ENCODE measurements at places on chromosomes 16 and 17.

GRCh38 chr17:77421630-77421972 is 280.8 kb downstream of the SEC14L1 start:
- DNase-seq, result no peak

DNA sequence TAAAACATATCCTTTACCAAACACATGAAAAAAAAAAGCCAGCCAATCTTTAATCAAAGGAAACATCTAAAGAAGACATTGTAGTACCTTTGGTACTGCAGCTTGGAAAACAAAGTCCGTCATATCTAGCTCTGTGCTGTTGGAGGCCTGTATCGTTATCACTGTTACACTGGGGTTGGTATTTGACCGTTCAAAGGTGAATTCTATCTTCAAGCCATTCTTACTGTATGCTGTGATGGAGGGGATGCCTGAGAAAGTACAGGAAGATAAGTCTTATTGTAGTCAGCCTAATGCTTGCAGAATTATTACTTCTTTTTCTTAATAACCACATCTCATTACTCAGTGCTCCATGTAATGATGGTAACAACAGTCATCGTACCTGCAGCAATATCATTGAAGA is 14.4 kb upstream of the PHLPP2 start:
- no peak for DNase-seq

DNA sequence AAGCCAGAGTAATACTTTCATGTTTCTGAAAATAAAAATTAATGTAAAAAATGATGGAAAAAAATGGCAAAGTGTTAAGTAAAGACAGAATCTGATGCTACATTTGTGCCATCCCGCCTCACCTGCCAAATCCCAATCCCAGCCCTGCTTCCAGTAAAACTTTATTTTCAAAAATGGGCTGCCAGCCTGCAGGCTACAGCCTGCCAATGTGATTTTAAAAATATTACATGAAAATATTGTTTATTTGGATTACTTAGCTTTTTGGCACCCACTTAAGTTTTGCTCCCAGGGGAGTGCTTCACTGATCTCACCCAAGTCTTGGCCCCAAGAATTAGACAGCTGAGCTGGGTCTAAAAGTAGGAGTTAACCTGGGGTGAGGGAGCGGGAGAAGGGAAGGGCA is 112.8 kb downstream of the C16orf78 start:
- DNase-seq, result no peak

- DNase-seq, result no peak
Measured at GRCh38 chr16:2748757-2749455, 3.5 kb upstream of the SRRM2 start.

DNA sequence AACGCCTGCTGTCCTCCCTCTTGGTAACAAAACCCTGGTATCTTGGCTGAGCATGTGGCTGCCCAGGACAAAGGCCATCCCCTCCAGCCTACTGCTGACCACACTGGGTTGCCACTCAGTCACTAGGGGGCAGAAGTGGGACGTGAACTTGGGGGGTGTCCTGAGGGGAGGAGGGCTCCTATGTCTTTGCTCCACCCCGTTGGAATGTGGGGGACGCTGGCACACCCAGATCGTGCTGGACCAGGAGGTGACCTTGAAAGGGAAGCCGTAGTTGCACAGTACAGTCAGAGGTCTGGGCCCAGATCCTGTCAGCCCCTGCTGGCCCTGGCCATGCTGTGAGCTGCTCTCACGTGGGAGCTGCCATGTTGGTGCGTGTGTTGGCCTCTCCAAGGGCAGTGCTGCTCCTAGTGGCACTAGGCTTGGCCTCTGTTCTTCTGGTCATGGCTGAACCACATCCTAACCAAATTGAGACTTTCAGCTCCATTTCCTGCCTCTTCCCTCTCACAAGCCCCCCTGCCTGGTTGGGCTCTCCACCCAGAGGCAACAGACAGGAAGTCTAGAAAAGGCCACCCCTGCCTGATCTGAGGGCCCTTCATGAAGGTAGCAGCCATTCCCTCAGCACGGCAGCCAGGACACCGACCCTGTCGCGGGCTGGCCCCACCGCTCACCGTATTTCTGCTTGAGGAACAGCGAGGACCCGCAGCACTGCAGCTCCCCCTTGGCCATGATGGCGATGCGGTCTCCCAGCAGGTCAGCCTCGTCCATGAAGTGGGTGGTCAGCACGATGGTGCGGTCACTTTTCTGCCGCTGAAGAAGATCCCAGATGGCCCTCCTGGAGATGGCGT is 29.0 kb upstream of the RNPS1 start:
- DNase-seq, result no peak

GRCh38 chr16:354971-355461 is 2.5 kb upstream of the AXIN1 start:
- DNase-seq, result no peak

Data from stimulated activated CD4-positive, alpha-beta T cell treated with anti-CD3 and anti-CD28 coated beads, Interleukin-1b, Interleukin-23, amount 100 ng/mL, for 48 hours (primary cell).